ENCODE measurements at places on chromosomes 2 and 18.
A peak's percentile ranks its signal among the peaks of the same experiment; 100 is the strongest.

GRCh38 chr18:70158992-70159717 is 46.3 kb downstream of the RTTN start:
- no peak for DNase-seq

DNA sequence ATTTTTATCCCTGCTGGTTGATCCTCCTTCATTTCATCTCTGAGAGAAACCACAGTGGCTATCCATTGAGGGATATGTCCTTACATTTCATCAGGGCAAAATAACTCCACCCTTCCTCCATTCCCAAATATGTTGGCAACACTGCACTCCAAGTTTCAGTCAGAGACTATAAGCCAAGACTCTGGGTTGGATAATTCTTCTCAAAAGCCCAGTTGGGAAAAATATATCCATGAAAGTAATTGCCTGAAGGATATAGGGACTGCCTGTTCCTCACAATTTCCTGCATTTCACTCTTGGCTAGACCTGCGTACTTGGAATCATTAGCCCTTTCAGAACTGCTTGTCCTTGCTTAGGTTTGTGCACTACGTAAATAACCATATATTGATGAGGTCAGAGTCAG is 27.9 kb upstream of the EPB41L3 start:
- no peak for DNase-seq

DNA sequence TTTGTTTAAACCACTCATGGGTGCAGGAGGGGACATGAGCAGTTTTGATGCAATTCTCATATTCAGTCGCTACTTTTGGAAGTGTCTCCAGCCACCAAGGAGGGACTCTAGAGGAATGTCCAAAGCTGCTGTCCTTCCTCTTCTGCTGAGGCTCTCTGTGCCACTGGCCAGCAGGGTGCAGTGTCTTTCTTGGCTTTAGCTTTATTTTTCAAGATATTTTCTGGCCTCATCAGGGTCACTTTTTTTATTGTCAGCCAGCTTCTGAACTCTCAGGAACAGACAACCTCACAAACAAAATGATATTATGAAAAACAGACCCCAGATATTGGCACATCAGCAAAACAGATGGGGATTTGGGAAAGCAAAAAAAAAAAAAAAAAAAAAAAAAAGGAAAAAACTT is 289.3 kb upstream of the ZSWIM2 start:
- peak; percentile 37 for DNase-seq

DNA sequence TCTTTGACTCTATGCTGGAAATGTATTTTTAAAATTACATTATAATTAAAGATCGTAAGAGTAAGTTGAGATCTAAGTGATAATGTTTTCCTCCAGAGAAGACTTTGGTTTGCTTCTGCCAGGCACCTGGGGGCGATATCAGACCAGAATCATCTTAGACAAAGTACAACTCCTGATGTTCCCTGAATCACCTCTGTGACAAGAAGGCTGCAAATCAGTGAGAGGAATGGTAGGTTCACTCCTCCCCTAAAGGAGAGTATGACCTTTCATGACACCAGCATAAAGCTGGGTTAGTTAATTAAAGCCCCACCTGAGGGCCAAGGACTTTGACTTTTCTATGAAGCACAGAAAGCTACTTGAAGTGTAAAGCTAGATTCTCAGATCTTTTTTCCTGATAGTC is 114.4 kb upstream of the DTNA start:
- DNase-seq: no peak

DNA sequence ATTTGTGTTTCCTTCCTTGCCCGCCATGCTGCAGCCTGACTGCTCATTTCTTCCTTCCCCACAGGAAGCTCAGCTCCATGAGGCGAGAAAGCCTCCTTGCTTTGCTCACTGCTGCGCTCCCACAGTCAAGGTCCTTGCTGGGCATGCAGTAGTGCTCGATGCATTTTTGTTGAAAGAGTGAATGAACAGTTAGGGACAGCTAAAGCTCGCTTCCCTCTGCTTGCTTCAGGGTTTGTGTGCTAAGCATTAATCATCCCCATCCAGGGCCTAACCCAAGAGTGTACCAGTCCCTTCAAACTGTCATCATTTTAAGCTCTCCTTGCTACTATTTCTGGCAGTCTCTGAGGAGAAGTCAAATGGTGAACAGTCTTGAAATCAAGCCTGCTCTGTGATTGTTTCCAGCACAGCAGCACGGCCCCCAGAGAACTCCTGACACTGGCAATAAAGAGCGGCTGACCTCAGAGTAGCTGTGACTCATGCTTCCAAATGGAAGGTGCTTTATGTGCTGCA is 171.7 kb upstream of the SOX11 start:
- DNase-seq: no peak

DNA sequence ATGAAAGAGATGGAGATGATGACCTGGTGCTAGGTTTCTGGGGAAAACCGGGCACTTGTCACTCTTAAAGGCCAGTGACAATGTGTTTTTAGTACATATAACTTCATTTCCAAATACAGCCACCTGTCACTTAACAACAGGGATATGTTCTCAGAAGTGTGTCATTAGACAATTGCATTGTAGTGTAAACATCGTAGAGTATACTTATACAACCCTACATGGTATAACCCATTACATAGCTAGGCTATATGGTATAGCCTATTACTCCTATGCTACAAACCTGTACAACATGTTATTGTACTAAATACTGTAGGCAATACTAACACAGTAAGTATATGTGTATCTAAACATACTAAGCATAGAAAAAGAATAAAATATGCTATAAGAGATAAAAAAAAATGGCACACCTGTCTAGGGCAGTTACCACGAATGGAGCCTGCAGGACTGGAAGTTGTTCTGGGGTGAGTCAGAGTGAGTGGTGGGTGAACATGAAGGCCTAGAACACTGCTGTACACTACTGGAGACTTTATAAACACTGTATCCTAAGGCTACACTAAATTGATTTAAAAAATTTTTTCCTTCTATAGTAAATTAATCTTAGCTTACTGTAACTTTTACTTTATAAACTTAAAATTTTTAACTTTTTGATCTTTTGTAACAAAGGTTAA is 123.2 kb downstream of the THADA start:
- DNase-seq: no peak

GRCh38 chr2:120474486-120474885 is 128.6 kb downstream of the INHBB start:
- DNase-seq: no peak

GRCh38 chr2:187168720-187169713 is 279.0 kb downstream of the CALCRL start:
- no peak for DNase-seq

GRCh38 chr18:13444430-13445240 is 226.1 kb downstream of the LDLRAD4 start:
- no peak for DNase-seq

- peak; percentile 58 for DNase-seq
Measured at GRCh38 chr2:176419591-176420071, 150.4 kb downstream of the MTX2 start.

GRCh38 chr2:190713471-190713870 is 64.6 kb downstream of the NAB1 start:
- peak; percentile 36 for DNase-seq

GRCh38 chr2:4391013-4391412 is 687.6 kb downstream of the DCDC2C start:
- no peak for DNase-seq

- peak; percentile 64 for DNase-seq
Measured at GRCh38 chr18:62282188-62282629, 42.9 kb upstream of the TNFRSF11A start.

DNA sequence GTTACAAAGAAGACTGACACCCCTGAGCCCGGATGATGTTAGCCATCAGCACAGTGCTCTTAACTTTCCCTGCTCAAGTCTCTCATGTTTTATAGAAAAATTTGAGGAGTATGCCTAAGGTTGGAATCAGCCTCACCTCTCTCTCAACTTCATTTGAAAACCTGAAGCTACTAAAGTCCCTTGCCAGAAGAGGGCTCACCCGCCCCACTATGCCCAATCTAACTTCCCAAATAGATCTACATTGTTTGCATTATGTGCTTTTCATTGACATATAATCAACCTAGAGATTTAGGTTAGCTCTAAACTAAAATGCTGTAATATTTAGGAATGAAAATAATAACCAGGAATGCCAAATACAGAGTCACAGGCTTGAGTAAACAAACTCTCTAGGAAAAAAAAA is 305.4 kb downstream of the NCKAP5 start:
- peak; percentile 31 for DNase-seq

DNA sequence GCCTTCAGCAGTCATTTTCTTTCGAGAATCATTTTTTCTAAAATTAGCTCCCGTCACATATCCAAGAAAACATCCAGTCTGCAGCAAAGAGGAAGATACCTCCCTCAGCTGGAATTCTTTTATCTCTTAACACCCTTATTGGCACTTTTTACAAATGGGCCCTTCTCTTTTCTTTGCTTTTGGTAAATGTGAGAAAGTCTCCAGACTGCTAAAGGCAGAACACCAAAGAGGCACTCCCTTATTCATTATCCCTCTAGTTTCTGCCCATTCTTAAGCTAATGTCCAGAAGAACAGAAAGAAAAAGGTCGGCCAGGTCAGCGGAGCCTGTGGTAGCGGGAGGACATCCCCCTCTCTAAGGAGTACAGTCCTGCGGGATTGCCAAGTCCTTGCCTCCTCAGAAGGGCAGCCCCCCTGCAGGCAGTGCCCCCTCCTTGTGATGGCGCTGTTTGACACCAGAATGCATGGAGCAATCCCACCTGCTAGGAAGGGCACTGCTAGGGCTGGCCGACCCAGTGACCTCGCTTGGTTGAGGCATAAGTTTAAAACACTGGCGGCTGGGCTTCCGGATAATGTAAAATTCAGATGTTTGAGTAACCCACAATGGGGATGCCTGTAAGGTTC is 34.0 kb downstream of the ST6GAL2 start:
- DNase-seq: no peak

- DNase-seq: no peak
Measured at GRCh38 chr18:26804519-26804918, 61.0 kb downstream of the AQP4 start.

Measured in GM03348 (cell line).